ENCODE measurements at places on chromosomes 11 and 22.
A peak's percentile ranks its signal among the peaks of the same experiment; 100 is the strongest.

- no peak for DNase-seq
Measured at GRCh38 chr11:64624883-64625481, 34.0 kb downstream of the SLC22A12 start.

GRCh38 chr11:87437844-87438223 lies 400.1 kb downstream of the TMEM135 start:
- no peak for DNase-seq

GRCh38 chr11:4084406-4085125 lies 10.0 kb upstream of the RRM1 start:
- DNase-seq: no peak

DNA sequence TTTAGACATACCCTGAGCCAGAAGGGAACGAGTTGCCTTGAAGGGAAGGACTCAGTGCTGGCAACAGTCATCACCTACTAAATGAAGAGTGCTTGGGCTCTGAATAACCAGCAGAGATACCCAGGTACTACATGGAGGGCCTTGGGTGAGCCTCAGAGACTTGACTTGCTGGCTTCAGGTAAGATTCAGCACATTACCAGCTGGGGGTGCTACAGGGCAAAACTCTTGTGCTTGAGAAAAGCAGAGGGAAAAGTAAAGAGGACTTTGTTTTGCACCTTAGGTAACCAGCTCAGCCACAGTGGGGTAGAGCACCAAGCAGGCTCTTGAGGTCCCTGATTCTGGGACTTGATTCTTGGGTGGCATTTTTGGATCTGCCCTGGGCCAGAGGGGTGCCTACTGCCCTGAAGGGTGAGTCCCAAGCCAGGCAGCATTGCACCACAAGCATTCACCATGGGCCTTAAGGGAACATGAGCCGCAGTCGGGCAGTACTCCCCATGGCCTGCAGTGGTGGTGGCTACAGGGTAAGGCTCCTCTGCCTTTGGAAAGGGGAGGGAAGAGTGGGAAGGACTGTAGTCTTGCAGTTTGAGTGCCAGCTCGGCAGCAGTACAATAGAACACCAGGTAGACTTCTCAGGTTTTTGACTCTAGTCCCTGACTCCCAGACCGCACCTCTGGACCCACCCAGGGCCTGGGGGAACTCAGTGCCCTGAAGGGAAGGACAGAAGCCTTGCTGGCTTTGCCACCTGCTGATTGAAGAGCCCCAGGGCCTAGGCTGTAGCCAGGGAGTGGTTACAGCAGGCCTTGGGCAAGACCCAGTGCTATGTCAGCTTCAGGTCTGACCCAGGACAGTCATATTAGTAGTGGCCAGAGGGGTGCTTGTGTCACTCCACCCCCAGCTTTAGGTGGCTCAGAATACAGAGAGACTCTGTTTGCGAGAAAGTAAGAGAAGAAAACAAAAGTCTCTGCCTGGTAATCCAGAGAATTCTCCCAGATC lies 22.7 kb upstream of the PLEKHA7 start:
- no peak for DNase-seq

DNA sequence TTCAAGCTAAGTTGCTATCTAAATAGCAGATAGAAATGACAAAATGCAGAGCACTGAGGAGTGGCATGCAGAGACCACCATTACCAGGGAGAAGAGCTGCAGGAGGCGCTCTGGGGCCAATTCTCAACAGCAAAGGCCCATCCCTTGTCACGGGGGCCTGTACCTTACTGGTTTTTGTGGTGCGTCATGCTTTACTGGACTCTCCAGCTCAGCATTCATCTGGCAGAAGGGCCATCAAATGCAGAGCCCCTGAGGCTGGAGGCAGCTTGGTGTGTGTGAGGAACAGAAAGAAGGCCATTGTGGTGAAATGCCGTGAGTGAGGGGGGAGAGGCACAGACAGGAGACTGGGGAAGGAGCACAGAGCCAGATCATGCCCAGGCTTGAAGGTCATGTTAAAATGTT lies 56.5 kb upstream of the NAV2 start:
- no peak for DNase-seq

DNA sequence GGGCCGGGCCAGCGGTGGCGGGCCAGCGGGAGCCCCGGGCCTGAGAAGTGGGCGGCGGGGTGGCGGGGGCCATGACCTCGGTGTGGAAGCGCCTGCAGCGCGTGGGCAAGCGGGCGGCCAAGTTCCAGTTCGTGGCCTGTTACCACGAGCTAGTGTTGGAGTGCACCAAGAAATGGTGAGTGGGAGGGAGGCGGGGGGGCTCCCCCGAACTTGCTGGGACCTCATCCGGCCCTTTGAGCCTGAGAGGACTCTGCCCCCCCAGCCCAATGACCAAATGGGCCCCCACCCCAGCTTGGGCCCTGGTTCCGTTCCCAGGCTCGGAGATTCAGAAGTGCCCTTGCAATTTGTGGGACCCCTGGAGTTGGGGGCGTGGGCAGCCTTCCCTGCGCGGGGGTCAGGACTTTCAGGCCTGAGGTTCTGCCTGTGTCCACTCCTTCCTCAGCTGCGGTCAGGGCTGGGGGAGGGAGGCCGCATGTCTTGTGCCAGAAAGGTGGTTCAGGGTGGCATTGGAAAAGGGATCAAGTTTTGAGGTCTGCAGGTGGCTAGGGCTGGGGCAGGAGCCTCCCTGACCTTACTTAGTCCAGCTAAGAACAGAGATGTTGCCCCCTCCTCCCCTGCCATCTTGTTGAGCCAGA lies 496 bp downstream of the EHBP1L1 start:
- no peak for DNase-seq

- no peak for DNase-seq
Measured at GRCh38 chr11:8098879-8099278, 17.9 kb downstream of the TUB start.

- DNase-seq: peak; percentile 17
Measured at GRCh38 chr11:66891851-66892660, 35.2 kb downstream of the LRFN4 start.

GRCh38 chr11:114250993-114251814 lies 45.0 kb upstream of the NNMT start:
- no peak for DNase-seq

DNA sequence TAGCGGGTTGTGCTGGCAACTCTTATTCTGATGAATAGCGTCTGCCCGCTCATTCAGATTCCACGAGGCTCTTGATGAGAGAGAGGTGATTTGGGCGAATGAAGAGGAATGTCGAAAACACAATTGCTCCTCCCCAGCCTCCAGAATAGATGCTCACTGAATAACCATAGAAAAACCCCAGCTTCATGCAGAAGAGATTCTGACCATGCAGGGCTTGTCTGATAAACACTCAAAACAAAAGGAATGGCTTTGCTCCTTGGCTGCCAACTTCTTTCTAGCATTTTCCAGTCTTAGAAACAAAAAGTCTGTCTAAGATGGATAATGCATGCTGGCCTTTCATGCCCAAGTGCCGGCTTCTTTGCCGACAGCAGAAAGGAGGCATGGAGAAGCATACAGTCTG lies 569.5 kb downstream of the MN1 start:
- DNase-seq: no peak

GRCh38 chr11:35104655-35105054 lies 34.3 kb upstream of the CD44 start:
- no peak for DNase-seq

GRCh38 chr11:66844496-66845142 lies 1.4 kb downstream of the RCE1 start:
- no peak for DNase-seq

DNA sequence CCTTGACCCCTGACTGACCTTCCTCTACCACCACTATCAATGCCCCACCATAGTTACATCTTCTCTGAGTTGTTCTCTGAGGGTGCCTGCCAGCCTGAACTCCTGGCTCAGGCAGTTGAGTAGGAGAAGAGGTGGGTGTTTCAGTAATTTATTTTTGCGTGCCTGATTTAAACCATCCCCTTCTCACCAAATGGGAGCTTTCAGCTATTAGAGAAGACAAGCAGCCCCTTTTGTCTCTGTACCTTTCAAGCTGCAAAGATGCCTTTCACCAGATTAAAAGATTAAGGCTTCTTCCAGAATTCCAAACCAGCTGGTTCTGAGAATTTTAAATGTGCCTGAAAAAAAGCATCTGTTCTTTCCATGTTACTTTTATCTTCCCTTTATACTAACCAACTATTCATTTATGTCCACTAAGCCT lies 223.8 kb downstream of the FAM76B start:
- no peak for DNase-seq

DNA sequence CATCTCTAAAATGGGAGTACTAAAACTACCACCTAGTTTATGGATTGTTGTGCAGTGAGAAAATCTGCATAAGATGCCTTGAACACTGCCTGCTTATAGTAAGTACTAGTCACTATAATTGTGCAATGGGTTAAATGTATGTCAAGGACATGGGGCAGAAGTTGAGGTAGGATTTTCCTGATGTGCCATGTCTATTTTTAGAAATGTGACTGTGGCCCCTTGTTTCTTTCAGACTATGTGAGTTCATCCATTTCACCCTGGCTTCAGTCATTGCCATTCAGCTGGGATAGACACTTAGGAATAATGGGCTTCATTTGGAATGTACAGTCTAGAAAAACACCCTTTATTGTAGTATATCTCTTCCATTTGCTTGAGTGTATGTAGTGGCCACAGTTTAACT lies 51.4 kb downstream of the BDNF start:
- DNase-seq: no peak

GRCh38 chr22:50250555-50251476 lies at the start of gene HDAC10:
HDAC10 (minus strand) TSS chr22:50251265; CDS start chr22:50251032, 233 bp downstream.
- DNase-seq: peak; percentile 77

- DNase-seq: no peak
Measured at GRCh38 chr22:35116269-35116668, 50.3 kb downstream of the ISX start.

DNA sequence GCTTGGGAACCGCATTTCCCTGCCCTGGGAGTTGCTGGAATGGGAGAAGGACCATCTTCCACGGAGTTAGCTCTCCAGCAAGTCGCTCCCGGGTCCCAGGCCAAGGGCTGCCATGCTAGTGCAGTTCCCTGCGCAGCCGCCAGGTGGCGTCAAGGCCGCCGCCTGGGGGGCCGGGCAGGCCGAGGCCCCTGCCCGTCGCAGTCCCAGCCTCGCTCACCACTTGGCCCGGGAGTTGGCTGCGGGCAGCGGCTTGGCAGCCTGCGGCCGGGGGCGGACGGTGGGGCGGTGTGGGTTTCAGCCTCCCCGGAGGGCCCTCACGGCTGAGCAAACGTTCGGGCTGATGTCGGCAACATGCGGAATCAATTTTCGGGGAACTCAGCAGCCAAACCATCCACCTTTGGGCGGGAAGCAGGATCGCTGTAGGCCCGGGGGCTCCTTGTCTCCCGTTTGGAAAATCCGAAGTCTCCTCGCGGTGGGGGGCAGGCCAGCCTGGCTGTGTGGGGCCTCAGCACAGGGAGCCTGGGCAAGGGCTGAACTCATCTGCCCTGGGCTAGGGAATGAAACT lies 415.1 kb downstream of the SOX6 start:
- DNase-seq: peak; percentile 16

GRCh38 chr22:40241200-40241763 lies 63.6 kb downstream of the TNRC6B start:
- DNase-seq: no peak

DNA sequence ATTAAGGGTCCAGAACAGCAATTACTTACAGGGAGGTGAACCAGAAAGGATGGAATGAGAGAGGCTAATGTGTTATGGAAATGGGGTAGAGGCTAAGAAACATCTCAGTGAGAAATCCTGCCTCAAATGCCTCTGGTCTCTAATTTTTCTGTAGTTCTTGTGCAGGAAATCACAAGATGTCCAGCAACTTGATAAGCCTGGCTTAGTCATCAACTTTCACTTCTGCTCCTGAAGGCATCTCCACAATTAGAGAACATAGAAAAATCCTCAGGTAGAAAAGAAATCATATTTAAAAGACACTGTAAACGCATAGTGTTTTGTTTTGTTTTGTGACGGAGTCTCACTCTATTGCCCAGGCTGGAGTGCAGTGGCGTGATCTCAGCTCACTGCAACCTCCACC lies 18.7 kb downstream of the MRGPRX4 start:
- no peak for DNase-seq

GRCh38 chr11:114095899-114096298 lies 36.4 kb downstream of the ZBTB16 start:
- no peak for DNase-seq

- no peak for DNase-seq
Measured at GRCh38 chr11:71349627-71350026, 97.2 kb upstream of the SHANK2 start.

GRCh38 chr11:11909727-11910126 lies 68.0 kb downstream of the USP47 start:
- no peak for DNase-seq

GRCh38 chr11:6603287-6604080 lies at the start of the genes ILK and RRP8:
ILK (plus strand) TSS chr11:6603774; CDS start chr11:6604272, 498 bp downstream.
RRP8 (minus strand) TSS chr11:6603616; CDS start chr11:6603502, 114 bp downstream.
- DNase-seq: peak; percentile 83

GRCh38 chr22:40718250-40719204 lies 39.2 kb downstream of the MCHR1 start:
- no peak for DNase-seq
